ENCODE measurements at places on chromosomes 7 and 10. TPM values are rescaled to one million over a fixed set of nuclear protein-coding genes. Genes with fewer than 3 reads are reported as not detected.

CYP3A5 gene
- 0.38 TPM for total RNA-seq

PLAU gene
- 2.7 TPM for total RNA-seq

AOAH gene
- 0.80 TPM for total RNA-seq

FXYD4 gene
- total RNA-seq, result not detected
